Left colon (tissue), 2 donors: ENCODE measurements at places on chromosomes 12 and 14. TPM values are rescaled to one million over a fixed set of nuclear protein-coding genes. Genes with fewer than 3 reads are reported as not detected.

DNA sequence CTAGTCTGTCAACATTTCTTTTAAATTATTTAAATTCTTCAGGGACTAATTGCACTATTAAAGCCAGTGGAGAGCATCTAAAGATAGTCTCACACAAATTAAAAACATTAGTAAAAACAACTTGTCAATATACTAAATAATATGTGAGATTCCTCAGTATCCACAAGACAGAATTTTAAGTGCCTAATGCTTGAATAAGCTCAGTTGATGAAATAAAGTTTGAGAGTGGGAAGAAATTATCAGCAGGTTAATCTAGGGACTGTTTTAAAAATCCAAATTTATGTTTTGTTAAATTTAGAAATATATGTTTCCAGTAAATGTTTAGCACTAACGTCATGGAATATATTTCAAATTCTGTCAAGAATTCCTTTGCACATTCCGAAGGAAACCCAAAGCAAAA lies 105.2 kb downstream of the SLC41A2 start:
- DNase-seq, result no peak

- DNase-seq, result no peak
Observed at GRCh38 chr12:58247633-58248032, 306.3 kb downstream of the ATP23 start.

- DNase-seq, result no peak
Observed at GRCh38 chr12:82130762-82131161, 227.4 kb downstream of the CCDC59 start.

DNA sequence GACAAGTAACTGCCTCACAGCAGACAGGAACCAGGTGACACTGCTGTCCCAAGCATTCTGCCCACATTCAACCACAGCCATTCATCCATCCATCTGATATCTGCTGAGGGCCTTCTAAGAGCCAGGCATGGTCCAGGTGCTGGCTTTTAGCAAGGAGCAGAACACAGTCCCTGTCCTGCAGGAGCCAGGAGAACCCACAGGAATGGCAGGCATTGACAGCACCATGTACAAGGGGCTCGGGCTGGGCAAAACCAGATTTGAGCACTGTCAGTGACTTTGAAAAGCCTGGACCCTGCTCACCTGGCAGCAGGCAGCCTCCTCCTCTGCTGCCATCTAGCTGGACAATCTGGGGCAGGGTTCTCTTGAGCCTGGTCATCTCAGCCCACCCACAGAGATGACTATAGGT lies 137.0 kb downstream of the ZFP36L1 start:
- DNase-seq, result no peak

- no peak for DNase-seq
Observed at GRCh38 chr12:27535318-27535717, 11.3 kb downstream of the PPFIBP1 start.

DNA sequence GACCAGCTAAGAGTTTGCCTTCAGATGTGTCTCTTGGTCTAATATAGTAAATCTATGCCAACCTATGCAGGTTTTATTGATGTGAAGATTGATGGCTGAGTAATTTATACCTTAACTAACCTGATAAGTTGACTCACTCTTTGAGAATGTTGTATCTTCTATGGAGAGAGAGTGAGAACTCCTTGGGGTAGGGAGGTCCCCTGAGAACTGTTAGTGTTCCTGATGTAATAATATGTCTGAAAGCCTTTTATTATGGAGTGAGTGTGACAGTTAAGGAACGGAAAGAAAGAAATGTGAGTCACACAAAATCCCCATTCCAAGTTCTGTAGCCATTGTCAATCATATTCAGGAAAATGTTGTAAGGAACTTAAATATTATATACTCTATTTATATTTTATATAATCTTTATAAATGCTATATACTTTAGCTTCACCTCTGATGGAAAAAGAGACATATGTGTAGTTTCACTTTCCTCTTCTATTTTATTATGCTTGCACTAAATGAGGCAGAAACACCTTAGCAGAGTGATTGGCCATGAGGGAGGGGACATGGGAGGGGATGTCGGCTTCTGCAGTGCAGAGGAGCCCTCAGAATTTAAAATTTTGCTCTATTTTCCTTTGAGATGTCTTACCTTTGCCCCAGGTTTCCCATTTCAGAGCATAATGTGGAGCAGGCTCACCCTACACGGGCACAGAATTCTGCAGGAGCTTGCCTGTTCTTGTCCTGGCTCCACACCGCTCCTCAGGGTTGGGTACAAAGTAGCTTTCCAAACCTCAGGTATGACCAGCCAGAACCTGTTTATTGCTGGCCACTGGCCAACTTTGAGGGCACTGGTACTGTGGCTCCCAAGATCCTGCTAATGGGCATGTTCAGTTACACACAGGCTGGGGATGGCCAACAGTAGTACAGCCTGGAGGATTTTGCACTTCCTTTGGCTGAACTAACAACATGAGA lies 57.7 kb downstream of the ARF6 start:
- DNase-seq, result peak; percentile 91

DNA sequence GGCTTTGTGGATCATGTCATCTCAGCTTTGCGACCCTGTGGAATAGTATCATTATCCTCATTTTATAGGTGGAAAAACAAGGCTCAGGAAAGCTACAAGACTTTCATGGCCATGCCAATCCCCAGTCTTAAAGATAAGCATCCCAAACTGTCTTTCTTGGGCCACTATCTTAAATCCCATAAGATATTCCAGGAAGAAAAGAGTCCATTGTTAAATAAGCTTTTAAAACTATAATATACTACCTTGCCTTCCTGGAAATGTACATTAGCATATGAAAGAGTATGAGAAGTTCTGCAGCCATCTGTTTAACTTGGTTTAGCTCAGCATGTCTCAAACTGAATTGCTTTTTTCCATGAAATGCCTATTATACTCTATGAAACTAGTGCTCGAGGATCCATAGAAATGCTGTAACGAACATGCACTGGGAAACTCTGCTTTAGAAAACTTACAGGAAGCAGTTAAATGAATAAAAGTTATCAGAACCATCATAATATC lies 77.1 kb downstream of the B4GALNT3 start:
- no peak for DNase-seq

GRCh38 chr14:68444449-68445168 lies 348.3 kb downstream of the ZFP36L1 start:
- no peak for DNase-seq

GRCh38 chr14:64387232-64387781 lies 846 bp upstream of the MTHFD1 start:
- no peak for DNase-seq

- DNase-seq, result no peak
Observed at GRCh38 chr14:96844857-96845570, 47.8 kb downstream of the VRK1 start.

GRCh38 chr14:73788317-73788598 lies 63.4 kb upstream of the PTGR2 start:
- peak; percentile 9 for DNase-seq

- no peak for DNase-seq
Observed at GRCh38 chr12:21659383-21659782, 1.7 kb upstream of the LDHB start.

DNA sequence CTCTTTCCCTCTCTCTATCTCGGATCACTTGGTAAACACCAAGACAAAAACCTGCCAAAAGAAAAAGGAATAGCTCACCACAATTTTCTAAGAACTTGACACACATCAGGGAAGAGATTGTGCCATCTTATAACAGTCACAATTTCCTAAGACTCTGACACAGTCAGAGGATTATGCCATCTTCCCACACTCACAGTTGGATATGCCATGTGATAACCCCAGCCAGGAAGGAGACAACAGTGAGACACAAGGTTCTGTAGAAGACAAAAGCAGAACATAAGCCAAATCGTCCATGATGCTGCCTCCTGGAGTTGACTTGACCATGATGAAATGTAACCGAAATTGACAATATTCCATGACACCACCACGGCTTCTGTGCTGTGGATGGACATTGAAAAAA lies 2.8 kb upstream of the CLEC9A start:
- DNase-seq, result no peak

DNA sequence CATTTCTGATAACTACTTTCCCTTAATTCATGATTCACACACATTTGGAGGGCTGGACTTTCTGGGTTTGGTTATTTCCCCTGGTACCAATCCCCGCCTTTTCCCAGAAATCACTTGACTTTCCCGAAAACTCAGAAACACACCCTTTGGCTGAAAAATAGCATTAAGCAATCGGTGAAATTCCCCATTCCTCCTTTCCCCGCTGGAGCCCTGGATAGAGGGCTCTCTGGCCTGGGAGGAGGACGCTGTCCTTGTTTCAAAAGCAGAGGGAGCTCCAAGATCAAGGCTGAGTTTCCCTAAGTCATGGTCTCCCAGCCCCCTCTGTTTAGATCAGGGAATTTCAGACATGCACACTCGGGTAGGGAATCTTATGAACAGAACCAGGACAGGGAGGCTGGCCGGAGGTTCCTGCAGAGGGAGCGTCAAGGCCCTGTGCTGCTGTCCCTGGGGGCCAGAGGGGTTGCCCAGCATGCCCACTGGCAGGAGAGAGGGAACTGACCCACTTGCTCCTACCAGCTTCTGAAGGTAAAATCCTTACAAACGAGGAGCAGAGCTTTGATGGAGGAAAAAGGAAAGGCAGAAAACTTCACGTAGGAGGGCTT lies at the start of gene C1S:
Gene C1S, plus strand, starts transcription at position 366 of the 602 bp plus-strand sequence. CDS start 1,195 bp downstream, outside the sequence.
- peak; percentile 12 for DNase-seq

The LRRIQ1 gene
- not detected for total RNA-seq

The LUM gene
- 17.4 TPM for total RNA-seq

The SOX5 gene
- total RNA-seq, result 3.9 TPM

The SYCP3 gene
- total RNA-seq, result 0.15 TPM

The OR4E2 gene
- not detected for total RNA-seq

The TGFB3 gene
- total RNA-seq, result 4.5 TPM
